ENCODE measurements at places on chromosomes 13 and 19.

DNA sequence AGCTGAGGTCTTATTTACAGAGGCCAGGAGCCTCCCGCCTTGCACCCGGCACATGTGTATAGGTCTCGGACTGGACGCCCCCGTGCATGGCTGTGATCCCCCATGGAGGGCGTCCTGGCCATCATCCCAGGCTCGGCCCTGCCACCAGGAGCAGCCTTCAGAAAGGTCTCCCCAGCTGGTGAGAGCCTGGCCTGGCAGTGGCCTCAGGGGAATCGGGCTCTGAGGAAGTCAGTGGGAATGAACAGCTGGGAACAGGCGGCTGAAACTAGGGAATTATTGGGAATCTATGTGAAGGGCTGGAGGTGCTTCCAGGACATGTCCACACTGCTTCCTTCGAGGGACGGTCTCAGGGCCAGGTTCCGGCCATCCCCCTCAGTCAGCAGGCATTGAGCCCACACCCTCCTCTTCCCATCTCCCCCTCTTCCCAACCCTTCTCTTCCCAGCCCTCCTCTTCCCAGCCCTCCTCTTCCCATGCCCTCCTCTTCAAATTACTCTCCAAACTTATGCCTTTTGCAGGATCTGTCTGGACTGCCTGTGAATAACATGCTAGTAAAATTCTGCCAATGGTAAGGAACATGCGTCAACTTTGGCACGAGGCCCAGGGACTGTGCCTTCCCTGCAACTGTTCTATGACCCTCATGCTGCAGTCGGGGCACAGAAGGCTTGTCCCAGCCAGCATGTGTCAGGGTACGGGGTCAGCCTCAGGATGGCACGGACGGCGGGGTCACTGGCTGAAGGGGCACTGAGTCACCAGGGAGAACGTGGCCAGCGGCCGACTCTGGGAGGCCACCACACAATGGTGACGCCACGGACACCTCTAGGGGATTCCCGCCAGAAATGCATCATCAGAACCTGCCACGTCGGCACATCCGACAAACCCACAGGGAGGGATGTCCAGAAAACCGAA lies 24.2 kb upstream of the C13orf46 start:
- H3K4me3 ChIP-seq, result no peak overlapping the region
- no peak overlapping the region for H3K27ac ChIP-seq
- peak; percentile 60 for DNase-seq
- peaks cover 23% of the 10 kb centered on the region for H3K36me3 ChIP-seq
- no peaks in the 10 kb centered on the region for H3K27me3 ChIP-seq

GRCh38 chr13:69556540-69557196 lies 551.0 kb upstream of the ATXN8OS start:
- DNase-seq, result peak; percentile 30
- H3K27ac ChIP-seq, result no peak overlapping the region
- H3K36me3 ChIP-seq, result no peaks in the 10 kb centered on the region
- no peak overlapping the region for H3K4me3 ChIP-seq
- H3K4me1 ChIP-seq, result no peaks in the 10 kb centered on the region
- H3K27me3 ChIP-seq, result no peaks in the 10 kb centered on the region

DNA sequence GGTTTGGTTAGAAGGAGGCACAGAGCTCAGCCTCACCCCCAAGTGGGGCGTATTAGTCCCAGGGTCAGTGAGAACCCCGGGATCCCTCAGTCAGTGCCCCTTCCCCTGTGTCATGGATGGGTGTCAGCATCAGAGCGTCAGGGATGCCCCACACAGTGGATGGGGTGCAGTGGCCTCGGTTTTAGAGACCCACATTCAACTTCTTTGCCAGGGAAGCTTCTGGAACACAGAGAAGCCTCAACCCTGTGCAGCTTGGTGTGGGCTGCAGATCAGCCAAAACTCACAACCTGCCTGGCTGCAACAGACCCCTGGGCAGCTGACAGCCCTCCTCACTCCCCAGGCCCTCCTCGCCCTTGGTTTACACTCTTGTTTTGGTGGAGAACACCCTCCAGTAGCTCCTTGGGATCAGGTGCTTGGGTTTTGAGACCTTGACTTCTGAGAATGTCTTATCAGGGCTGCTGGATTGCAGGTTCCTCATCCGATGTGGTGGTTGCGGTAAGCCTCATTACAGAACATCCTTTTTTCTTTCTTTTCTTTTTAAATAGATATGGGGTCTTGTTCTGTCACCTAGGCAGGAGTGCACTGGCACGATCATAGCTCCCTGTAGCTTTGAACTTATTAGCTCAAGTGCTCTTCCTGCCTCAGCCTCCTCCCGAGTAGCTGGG lies 11.0 kb downstream of the ZNF333 start:
- no peaks in the 10 kb centered on the region for H3K4me1 ChIP-seq
- no peak overlapping the region for H3K4me3 ChIP-seq
- no peak overlapping the region for H3K27ac ChIP-seq
- DNase-seq, result no peak
- H3K27me3 ChIP-seq, result no peaks in the 10 kb centered on the region

DNA sequence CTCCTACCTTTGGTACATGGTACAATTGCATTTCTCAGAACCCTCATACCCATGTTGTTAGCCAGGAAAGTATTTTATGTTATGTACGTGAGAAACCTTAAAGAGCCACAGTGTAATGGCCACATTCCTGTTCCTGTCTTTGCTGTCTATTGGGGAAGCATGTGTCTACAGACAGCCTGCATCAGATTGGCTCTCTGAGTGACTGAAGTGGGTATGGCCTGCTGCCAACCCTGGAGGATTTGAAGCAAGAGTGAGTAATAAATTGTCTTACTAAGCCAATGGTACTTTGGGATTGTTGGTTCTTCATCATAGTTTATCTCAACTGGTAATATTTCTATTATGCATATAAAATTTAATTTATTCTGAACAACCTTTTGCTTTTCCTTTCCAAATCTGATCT lies 574.1 kb downstream of the LMO7 start:
- H3K4me3 ChIP-seq, result no peak overlapping the region
- no peaks in the 10 kb centered on the region for H3K36me3 ChIP-seq

DNA sequence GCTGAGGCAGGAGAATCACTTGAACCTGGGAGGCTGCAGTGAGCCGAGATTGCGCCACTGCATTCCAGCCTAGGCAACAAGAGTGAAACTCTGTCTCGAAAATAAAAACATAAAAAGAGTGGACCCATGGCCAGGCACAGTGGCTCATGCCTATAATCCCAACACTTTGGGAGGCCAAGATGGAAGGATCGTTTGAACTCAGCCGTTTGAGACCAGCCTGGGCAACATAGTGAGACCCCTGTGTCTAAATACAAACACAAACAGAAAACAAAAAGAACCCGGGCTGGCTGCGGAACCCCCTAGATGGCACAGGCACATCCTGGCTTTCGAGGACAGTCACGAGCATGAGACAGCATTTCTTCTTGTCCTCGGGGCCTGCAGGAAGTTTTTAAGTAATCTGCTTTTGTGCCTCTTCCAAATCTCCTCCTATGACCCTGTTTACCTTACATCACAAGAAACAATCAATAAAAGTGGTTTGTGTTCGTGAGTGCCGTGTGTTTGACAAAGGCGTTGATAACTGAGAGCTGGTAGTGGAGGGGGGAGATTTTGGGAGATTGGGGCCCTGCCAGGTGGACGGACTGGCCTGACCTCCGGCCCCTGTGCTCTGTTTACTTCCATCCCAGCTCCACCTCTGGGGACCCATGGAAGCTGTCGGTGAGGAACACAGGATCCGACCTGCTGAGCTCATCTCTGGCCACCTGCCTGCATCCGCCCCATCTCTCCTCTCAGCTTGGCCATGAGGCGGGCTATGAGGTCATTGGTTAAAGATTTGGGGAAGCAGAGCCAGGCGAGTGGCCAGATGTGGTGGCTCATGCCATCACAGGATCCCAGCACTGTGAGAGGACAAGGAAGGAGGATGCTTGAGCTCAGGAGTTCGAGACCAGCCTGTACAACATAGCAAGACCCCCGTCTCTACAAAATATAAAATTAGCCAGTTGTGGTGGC lies 5.9 kb upstream of the GDF15 start:
- H3K4me3 ChIP-seq, result no peak overlapping the region
- peak; percentile 60 for DNase-seq
- H3K27ac ChIP-seq, result no peak overlapping the region

DNA sequence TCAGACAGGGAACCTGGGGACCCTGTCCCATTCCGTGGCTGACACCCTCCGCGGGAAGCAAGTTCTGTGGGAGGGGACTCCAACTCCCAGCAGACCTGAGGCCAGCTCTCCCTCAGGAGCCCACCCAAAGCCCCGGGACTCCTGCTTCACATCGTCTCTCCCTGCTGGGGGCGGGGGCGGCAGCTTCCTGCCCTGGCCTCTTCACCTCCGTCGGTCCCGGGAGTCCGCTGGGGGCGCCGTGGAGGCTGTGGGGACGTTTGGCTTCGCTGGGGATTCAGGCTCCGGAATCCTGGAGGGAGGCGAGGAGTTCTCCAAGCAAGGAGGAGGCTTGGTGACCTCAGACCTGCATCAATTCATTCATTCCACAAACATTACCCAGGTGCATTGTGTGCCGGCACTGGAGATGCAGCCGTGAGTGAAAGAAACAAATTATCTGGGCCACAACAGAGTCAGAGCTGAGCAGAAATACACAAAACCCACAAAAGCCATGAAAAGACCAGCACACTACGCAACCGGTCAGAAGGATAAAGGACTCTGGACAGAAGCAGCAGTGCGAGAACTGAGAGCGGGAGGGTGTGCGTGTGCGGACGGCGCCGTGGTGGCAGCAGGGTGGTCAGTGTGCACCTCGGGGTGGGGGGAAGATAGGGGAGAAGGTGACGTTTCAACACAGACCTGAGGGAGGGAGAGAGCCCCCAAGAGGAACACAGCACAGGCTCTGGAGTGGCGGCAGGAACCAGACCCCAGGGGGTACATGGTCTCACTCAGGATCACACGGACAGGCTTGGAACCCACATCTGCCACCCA lies 19.0 kb downstream of the EPS8L1 start:
- no peak overlapping the region for H3K27ac ChIP-seq
- no peaks in the 10 kb centered on the region for H3K27me3 ChIP-seq
- no peak for DNase-seq
- H3K36me3 ChIP-seq, result peaks cover 9% of the 10 kb centered on the region
- H3K4me1 ChIP-seq, result no peaks in the 10 kb centered on the region

DNA sequence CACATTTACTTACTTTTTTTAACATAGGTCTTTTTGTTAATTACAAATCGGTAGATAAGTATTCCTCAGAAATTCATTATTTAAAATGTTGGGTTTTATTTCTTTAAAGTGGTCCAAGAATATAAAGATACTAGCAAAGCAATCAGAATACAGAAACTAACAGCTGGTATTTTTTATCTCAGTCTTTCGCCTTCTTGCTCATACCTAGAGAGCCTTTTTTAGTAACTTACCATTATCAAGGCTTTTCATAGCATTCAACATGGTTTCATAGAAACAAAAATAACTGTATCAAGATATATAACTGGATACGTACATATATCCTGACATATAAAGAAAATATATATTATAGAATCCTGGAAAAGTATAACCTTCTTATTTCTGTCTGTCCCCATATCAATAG lies 227.8 kb upstream of the MIR17HG start:
- DNase-seq, result no peak
- H3K27me3 ChIP-seq, result peaks cover 98% of the 10 kb centered on the region
- no peaks in the 10 kb centered on the region for H3K36me3 ChIP-seq
- no peak overlapping the region for H3K4me3 ChIP-seq
- H3K27ac ChIP-seq, result no peak overlapping the region

GRCh38 chr13:60696602-60697001 lies 299.6 kb downstream of the TDRD3 start:
- H3K27me3 ChIP-seq, result peaks cover 81% of the 10 kb centered on the region
- peaks cover 10% of the 10 kb centered on the region for H3K4me1 ChIP-seq
- no peak overlapping the region for H3K27ac ChIP-seq
- DNase-seq, result peak; percentile 24
- H3K36me3 ChIP-seq, result no peaks in the 10 kb centered on the region

GRCh38 chr19:53537521-53538377 lies at the start of gene ZNF331:
Gene ZNF331 (plus strand): TSS chr19:53538145. CDS start chr19:53569377, 31,232 bp downstream.
- no peaks in the 10 kb centered on the region for H3K4me1 ChIP-seq
- no peaks in the 10 kb centered on the region for H3K27me3 ChIP-seq
- peak within 1 kb of the TSS; percentile 78 for H3K27ac ChIP-seq
- peaks cover 21% of the 10 kb centered on the region for H3K36me3 ChIP-seq
- DNase-seq, result peak; percentile 52

All from MCF 10A (cell line).